Putamen (tissue), 1 donor: ENCODE measurements at places on chromosomes 5 and 9.

- DNase-seq = no peak
Measured at GRCh38 chr5:41641621-41642020, 131.2 kb upstream of the PLCXD3 start.

DNA sequence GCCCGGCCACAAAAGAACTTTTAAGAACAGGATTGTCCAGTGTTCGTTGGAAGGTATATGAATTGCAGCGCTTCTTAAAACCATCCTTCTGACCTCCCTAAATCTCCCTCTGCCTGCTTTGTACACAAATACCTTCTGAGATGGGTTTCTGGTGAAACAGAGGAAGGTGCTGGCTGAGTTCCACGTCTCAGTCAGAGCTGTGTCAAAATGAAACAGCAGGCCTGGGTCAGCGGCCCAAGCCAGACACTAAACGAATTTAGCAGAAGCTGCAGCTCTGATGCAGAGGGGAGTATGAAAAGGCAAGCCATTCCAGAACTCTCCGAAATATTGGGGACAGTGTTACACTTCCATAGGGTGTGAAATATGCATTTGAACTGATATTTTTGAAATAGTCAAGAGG, 37.8 kb upstream of the CRB2 start:
- no peak for DNase-seq

GRCh38 chr9:71665247-71665646, 103.1 kb downstream of the CEMIP2 start:
- DNase-seq = no peak

DNA sequence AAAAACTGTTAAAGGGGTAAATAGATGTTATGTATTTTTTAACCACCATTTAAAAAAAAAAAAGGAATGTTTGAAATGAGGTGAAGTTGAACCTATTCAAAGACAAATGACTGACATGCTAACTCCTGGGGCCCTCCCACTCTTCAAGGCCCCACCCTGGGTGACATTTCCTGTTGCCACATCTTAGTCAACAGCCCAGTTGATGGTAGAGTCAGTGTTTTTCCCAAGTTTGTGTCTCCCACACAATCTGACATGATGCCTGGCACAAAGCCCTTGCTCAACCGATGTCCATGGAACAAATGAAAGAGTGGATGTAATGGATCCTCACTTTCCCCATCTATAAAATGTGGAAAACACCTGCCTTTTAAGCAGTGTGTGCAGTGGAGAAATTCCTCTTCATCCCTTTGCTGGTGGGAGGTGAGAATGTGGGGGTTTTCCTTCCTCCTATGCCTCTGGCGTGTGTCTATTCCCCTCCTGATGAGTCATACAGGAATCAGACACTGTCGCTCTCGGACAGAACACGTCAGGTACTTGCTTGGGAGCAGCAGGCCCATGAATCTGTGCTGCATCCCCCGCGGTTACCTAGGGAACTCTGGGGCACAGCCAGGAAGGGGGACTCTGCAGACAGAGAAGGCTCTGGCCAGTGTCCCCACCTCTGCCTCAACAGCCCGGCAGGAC, 13.7 kb upstream of the ADRA1B start:
- no peak for DNase-seq

- DNase-seq = no peak
Measured at GRCh38 chr5:134038138-134038537, 33.4 kb upstream of the VDAC1 start.

DNA sequence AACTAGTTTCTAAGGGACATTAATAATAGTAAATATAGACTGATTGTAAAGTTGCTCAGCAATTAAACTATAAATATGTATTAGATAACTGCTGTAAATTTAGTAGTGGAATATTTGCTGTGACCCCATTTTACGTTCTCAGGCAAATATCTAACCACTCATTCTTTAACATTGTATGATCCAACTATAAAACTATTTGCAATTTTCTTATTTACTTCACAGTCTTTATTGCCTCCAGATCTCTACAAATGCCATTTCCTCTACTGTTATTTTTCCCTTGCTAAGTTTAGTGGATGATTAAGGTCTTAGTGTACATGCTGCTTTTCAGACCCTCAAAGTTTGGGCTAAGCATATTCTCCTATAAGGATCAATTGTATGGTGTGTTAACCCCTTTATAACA, 526.2 kb upstream of the ST8SIA4 start:
- DNase-seq = no peak

DNA sequence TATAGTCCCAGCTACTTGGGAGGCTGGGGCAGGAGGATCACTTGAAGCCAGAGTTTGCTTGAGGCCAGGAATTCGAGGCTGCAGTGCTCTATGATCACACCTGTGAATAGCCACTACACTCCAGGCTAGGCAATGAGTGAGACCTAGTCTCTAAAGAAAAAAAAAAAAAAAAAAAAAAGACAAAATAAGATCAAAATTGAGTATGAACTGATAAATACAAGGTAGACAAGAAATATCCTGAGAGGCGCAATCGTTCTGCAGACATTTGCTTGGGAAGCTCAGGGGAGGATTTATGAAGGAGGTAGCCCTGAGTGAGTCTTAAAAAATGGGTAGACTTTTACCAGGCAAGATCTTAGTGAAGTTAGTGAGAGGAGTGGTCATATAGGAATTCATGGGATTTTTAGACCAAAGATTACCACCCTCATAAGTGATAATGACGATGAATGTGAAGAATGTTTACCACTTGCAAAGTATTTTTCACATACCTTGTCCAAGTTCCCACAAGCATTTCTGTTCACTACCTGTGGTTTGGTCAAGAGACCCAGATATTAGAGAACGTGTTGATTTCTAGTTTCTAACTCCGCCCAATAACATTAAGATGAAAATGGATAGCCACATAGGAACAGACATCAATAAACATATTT, 4.4 kb downstream of the PDCD1LG2 start:
- DNase-seq = no peak

DNA sequence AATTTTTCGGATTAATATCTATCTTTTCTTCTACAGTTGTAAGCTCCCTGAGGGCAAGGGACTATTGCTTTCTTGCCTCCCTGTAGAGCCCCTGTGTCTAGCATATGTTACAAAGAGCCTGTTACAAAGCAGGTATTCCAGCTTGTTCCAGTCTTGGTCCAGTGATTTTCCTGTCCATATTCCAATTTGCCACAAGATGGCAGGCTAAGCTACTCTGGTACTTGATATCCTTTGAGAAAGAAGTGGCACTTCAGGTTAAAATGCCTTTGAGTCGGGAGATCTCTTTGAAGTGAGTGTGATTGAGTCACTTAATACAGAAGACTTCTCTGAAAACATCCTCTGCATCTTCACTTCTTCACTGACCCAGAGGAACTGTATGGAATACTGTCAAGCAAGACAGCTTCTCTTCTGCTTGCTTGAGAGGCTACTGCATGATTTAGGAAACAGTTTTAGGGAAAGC, 24.5 kb downstream of the CAVIN4 start:
- peak; percentile 62 for DNase-seq

DNA sequence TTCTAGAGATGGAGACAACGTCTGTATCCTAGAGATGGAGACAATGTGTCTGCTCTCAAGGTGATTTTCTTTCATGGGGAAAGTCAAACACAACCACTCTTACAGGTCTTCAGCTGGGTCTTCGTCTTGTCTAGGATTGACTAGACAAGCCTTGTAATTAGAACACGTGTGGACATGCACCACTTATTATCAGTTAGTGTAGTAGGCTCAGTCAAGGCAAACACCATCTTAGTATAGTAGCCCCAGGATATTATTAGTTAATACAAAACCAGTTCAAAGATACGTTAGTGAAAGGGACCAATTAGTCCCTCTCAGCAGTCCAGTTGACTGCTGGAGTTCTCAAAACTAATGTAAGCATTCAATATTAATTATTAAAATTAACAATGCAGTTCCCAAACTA, 15.1 kb upstream of the CCL28 start:
- DNase-seq = no peak

- DNase-seq = no peak
Measured at GRCh38 chr5:93717162-93717561, 24.2 kb downstream of the POU5F2 start.

DNA sequence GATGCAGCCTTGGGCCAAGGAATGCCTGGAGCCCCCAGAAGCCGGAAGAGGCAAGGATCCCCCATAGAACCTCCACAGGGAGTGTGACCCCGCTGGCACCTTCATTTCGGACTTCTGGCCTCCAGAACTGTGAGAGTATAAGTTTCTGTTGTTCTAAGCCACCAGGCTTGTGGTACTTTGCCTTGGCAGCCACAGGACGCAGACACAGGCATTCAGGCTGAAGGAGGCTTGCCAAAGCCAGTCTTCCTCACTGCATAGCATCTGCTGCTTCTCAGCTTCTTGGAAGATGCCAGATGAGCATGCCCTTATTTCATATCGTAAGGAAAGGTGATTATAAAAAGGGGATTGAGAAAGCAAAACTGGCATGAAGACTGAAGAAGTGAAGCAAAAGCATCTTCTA, 61.1 kb upstream of the TAS2R1 start:
- no peak for DNase-seq

DNA sequence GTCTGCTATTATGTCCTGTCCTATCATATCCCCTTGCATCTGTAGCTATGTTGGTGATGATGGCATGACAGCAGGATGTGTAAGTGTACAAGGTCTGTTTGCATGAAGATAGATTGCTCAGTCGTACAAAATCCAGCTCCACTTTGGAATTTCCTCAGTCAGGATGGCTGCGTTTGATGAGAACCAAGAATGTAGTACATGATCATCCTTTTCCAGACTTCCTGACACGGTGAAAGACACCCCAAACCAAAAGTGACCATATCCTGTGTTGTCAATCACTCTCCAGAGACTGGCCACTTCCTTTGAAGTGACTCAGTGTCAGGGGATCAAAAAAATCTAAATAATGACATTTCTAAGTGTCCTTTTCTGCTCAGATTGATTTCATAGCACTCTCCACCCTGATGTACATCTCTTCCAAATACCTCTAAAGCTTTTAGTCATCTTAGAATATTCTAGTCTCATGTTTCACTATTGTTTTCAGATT, 213.4 kb downstream of the PLK2 start:
- DNase-seq = no peak

DNA sequence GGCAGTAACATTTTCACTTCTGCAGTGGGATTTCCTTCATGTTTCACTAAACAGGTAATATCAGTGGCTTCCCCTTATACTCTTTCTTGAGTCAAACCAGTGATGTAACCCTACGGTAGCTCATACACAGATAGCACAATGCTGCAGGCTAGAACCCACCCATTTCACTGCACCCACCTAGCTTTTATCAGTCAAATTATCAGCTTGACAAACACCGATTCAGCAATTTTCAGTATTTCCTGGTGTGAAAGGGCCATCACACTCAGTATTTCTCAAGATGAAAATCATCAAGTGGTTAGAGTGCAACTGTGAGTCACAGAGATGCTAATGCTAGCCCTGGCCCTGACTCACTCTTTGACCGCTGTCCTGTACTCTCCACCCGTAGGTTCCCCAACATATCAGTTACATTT, 242.3 kb upstream of the PTGER4 start:
- DNase-seq = no peak

DNA sequence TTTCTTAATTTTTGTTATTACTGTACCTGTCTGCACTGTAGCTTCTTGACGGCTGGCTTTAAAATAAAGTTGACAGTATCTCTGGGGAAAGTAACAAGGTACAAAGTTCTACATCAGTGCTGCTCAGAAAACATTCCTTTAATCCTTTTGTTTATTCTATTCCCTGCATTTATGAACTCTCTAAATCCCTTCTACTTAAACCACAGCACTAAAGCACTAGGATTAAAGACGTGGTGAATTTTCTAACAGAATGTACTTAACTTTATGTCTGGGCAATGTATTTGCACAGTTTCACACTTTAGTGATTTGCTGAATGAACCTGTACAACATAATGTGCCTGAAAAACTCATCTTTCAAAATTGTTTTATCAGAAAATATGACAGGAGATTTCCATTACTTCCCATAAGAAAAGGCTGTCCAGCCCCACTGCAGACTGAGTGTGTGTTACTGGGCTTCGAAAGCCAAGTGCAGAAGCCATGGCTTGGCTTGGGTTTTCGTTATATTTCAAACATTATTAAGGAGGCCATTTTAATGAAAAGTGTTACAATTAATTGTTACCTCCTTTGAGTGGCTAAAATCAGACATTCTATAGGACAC, 43.8 kb downstream of the LHFPL2 start:
- no peak for DNase-seq

DNA sequence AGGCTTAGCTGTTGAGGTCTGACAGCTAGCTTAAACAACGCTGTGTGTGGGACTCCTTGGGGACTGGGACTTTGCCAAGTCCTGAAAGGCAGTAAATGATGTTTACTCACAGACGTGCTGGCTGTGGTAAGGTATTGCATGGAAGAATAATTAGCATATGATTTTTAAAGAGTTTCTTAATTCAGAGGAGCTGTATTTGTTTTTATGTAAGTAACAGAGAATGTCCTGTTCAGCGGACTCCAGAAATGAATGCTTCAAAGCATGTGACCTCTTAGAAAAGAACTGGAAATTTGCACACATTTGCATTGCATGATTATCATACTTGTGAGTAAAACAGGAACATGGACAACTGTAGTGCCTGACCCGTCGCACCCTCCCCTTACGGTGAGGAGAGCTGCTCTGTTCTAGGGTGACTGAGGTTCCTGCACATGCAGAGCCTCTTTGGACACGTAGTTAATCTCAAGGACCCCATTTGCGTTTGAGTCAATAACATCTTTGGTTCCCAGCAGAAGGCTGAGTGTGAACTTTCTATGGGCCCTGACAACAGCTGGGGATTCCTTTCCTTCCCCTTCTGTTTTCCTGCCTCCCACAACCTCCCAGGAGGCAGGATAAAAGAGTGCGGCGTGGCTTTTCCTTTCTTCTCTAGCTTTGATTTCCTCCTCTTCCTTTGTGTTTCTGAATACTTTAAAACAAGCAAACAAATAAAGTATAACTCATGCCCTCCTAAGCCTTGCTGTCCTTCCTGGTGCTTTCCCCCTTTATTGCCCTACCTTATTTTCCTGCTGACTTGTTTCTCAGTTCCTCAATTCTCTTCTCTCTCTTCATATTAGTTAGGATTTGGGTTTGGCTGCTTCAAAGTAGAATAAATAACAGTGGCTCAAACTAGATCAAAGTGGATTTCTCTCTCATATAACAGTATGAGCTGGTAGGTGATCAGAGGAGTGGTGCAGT, 157.2 kb upstream of the CD180 start:
- peak; percentile 10 for DNase-seq

DNA sequence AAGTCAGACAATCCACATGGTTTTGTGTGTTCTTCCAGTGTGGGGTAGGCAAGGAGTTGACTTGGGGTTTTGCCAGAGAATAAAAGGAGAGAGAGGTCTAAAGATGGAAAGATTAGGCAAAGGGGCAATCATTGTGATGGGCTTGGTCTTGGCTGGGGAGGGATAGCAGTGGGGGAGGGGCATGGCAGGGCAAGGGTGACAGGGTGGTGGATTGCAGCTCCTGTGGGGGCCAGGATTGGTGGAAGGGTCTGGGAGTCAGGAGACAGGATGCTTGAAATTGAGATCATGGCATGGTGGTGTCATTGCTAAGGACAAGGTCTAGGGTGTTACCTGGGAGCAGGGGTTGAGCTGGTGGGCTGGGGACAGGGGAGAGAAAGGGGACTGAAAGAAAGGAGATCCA, 57.6 kb downstream of the ZNF618 start:
- no peak for DNase-seq

DNA sequence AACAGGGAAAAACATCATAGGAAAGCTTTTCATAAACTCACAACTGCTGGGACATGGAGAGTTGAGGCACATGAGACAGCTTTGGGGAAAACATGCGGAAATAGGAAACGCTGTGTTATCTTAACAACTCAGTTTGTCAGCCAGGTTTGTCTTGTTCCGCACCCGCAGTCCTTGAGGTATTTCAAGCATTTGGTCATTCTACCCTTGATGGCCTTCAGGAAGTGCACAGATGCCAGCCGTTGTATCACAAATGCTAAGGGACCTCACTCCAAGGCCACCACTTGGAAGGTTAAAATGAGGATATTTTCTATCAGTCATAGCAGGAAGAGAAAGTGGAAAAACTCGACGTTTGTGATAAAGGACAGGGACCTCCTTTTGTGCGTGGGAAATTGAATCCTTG, 83.8 kb downstream of the TRIO start:
- DNase-seq = no peak
